Ovary (tissue), 10 donors: ENCODE measurements at places on chromosomes 2 and 18. TPM values are rescaled to one million over a fixed set of nuclear protein-coding genes. Genes with fewer than 3 reads are reported as not detected.

The PROC gene
- total RNA-seq: 1.1 TPM

The TRABD2A gene
- total RNA-seq: 51.8 TPM

GRCh38 chr2:32384529-32384928 lies 27.7 kb downstream of the BIRC6 start:
- no peak for DNase-seq

DNA sequence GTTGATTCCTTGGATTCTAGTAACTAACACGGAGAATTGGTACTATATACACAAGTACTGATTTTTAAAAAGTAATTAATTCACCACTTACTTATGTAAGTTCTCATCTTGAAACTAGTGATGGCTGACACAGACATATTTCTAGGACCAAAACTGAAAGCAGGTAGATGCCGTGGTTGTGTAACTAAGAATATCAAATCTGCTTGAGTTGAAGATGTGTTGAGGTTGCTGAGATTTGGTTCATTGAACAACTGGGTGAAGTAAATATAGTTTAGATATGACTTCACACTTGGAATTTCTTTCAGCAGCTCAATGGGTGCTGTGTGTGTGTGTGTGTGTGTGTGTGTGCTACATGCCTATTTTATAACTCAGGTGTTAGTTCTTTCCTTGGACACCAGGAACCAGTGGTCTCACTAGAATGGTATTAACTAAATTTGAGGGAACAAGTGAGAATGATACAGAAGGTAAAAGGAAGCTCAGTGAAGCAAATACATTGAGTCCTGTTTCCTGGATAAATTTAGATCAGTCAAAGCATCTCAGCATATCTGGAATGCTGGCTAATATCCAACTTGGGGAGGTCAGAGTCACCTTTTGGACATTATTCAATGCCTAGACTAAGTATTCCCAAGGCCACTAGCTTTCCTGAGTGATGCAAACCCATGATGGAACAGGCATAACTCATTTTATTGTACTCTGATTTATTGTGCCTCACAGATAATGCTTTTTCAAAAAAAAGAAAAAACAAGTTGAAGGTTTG lies 110.7 kb upstream of the ZEB2 start:
- no peak for DNase-seq

- no peak for DNase-seq
These were observed 27.6 kb downstream of the SLC1A4 start for GRCh38 chr2:65016789-65017188.
